ENCODE measurements at places on chromosomes 4 and X. TPM values are rescaled to one million over a fixed set of nuclear protein-coding genes. Genes with fewer than 3 reads are reported as not detected.

Gene ELOVL6
- total RNA-seq = 15.0 TPM

Gene TLR6
- total RNA-seq = 2.3 TPM

Gene AFP
- 0.83 TPM for total RNA-seq

Gene FOXR2
- total RNA-seq = not detected

Gene TSPAN7
- not detected for total RNA-seq

Gene COL4A5
- total RNA-seq = 54.7 TPM

Gene SUPT20HL1
- total RNA-seq = not detected

Gene ING2
- 5.4 TPM for total RNA-seq

Gene LRP2BP
- 0.51 TPM for total RNA-seq

Gene ANXA10
- total RNA-seq = 0.17 TPM

Gene HSFX3
- total RNA-seq = not detected

Gene SPANXA1
- not detected for total RNA-seq

Gene TMSB15C
- total RNA-seq = 2.6 TPM

Gene GYPB
- total RNA-seq = not detected

Data from fibroblast of lung (primary cell).